Natural killer cell treated with Interleukin-12 subunit alpha and Interleukin-12 subunit beta and Interleukin-15 and Interleukin-18, amount 100 ng/mL, for 72 hours (primary cell): ENCODE measurements at places on chromosomes 1 and 21. TPM values are rescaled to one million over a fixed set of nuclear protein-coding genes. Genes with fewer than 3 reads are reported as not detected.

DNA sequence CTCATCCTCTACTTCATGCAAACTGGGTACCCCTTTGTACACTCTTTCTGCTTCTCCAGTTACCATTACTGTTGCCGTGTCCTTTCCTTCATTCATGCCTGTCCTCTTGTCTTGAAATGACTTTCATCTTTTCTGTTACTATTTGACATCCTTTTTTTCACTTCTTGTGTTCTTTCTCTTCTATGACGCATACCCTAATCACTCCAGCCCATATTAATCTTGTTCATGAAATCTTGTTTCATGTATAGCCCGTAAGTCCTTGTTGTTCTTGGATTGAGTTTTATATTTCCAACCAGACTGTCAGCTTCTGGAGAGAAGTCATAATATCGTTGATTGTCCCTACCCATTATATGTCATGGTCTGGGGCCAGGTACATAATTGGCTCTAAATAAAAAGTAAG lies 126.1 kb downstream of the NOS1AP start:
- peaks cover 13% of the 10 kb centered on the region for H3K27me3 ChIP-seq
- H3K4me3 ChIP-seq, result no peak overlapping the region
- H3K4me1 ChIP-seq, result no peaks in the 10 kb centered on the region
- no peak overlapping the region for H3K27ac ChIP-seq

The TNNI3K gene
- not detected for total RNA-seq

DNA sequence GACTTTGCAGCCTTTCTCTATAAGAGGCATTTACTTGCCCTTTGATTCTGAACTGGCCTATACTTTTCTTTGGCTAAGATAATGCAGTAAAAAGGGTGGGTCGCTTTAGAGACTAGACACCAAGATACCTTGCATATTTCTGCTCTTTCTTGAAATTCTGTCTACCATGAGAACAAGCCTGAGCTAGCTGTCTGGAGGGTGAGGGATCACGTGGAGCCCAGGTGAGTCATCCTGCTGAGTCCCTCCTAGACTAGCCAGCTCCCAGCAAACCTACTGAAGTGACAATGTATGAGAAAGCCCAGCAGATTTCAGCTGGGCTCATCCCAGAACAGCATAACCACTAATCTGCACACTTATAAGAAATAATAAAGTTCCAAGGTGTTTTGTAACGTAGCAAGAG lies 408.0 kb upstream of the KAZN start:
- no peaks in the 10 kb centered on the region for H3K36me3 ChIP-seq
- H3K4me1 ChIP-seq, result no peaks in the 10 kb centered on the region
- DNase-seq, result no peak

DNA sequence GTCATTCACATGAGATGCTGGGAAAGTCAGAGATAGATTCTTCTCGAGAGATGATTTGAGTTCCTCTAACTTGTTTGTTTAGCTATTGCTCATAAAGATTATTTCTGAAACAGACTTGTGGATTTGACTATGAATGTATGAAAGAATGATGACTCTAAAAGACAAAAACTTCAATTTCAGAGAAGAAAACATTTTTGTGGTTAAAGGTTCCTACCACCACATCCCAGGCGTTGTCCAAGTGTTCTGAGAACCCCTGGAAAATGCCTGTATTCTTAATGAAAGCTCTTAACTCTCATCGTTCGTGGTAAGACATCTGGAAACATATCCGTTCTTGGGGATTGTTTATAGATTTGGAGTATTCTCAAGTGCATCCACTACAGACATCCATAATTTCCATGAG lies 228.7 kb downstream of the BARHL2 start:
- DNase-seq, result no peak
- H3K4me3 ChIP-seq, result no peak overlapping the region
- no peak overlapping the region for H3K27ac ChIP-seq
- H3K27me3 ChIP-seq, result peaks cover 7% of the 10 kb centered on the region

The BTBD19 gene
- total RNA-seq, result 6.4 TPM

DNA sequence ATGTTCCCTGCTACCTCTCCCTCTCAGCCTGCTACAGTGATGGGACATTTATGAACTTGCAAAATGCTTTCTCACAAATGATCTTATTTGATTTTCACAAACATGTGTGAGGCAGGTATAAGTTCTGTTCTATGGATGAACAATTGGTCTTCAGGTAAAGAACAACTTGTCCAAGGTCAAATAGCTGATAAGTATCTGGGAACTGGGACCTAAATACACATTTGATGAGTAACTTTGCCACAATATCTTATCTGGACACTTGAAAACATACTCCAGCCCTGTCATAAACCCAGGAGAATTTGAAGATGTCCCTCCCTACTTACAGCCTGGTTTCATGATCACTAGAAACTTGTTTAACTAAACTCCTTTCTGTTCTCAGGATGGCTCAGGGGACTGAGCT lies 23.0 kb downstream of the LRRN2 start:
- H3K36me3 ChIP-seq, result no peaks in the 10 kb centered on the region
- no peaks in the 10 kb centered on the region for H3K4me1 ChIP-seq
- H3K4me3 ChIP-seq, result no peak overlapping the region
- H3K27ac ChIP-seq, result no peak overlapping the region
- peaks cover 17% of the 10 kb centered on the region for H3K27me3 ChIP-seq
- no peak for DNase-seq

GRCh38 chr1:1162597-1163537 lies 10.8 kb upstream of the TTLL10 start:
- no peaks in the 10 kb centered on the region for H3K27me3 ChIP-seq
- no peak for DNase-seq
- peaks cover 5% of the 10 kb centered on the region for H3K4me1 ChIP-seq
- H3K36me3 ChIP-seq, result no peaks in the 10 kb centered on the region

DNA sequence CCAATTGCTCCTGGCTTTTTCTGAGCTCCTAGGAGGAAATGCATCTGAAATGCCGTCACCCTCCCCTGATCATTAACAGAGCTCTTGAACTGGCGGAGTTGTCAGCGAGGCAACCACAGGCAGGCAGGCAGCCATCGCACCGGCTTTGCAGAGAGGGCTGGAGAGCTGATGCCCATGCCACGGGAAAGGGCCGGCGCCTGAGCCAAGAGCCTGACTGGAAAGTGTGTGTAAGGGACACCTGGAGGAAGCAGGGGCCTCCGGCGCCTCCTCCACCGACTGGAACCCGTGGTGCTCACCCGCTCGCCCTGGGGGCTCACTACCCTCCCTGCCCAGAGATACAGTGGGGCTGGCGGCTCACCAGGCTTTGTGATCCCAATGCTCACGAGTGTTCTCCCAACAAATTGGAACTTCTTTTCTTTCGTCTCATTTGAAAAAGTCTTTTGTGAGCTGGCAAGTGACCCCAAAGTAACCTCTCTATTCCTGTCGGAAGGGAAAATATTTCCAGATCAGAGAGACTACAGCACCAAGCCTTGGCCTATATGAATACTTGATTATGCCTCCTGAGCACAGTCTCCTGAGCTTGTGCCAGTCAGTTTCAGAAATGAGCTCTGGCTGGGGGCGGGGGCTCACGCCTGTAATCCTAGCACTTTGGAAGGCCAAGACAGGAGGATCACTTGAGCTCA lies 97.7 kb upstream of the SLC25A33 start:
- no peak for DNase-seq
- peaks cover 2% of the 10 kb centered on the region for H3K4me1 ChIP-seq
- peaks cover 28% of the 10 kb centered on the region for H3K27me3 ChIP-seq
- no peak overlapping the region for H3K4me3 ChIP-seq

The ANGPTL1 gene
- not detected for total RNA-seq

The CD1D gene
- total RNA-seq, result not detected

The SLC9C2 gene
- total RNA-seq, result not detected

- no peaks in the 10 kb centered on the region for H3K27me3 ChIP-seq
- no peaks in the 10 kb centered on the region for H3K4me1 ChIP-seq
- no peak for DNase-seq
- H3K36me3 ChIP-seq, result peaks cover 13% of the 10 kb centered on the region
Observed at GRCh38 chr1:206447792-206448191, 22.5 kb upstream of the IKBKE start.

- peak overlapping the region; percentile 59 for H3K27ac ChIP-seq
- peaks cover 26% of the 10 kb centered on the region for H3K4me1 ChIP-seq
- H3K36me3 ChIP-seq, result peaks cover 8% of the 10 kb centered on the region
Observed at GRCh38 chr1:48470950-48471690, 884 bp downstream of the SPATA6 start.

The MTARC1 gene
- 0.17 TPM for total RNA-seq

DNA sequence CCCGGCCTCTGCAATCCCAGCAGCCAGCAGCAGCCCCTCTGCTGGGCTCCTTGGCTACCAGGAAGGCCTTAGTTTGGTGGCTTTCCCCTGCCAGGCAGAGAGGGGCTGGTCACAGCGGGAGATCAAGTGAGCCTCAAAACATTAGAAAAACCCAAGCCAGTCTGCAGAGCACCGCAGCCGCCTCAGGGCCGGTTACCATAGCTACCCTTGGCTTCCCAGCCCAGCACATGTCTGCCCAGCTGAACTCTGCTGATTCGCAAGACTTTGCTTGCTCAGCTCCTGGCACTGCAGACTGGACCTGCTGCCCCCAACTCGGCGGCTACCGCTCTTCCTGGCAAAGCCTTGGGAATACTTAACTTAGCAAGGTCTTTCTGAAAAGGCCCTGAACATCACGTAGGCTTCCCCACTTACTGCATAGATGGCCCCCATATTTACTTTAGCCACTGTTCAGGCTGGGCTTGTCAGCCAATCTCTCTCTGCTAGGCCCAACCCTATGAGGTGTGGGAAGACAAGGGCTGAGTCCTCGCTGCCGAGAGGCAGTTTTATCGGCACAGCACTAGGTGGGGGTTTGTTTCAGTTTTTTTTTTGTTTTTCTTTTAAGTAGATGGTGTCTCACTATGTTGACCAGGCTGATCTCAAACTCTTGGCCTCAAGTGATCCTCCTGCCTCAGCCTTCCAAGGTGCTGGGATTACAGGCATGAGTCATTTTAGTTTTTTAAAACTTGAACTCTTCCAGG lies 28.6 kb upstream of the PLEKHG5 start:
- H3K36me3 ChIP-seq, result peaks cover 5% of the 10 kb centered on the region
- no peak overlapping the region for H3K27ac ChIP-seq
- H3K4me1 ChIP-seq, result no peaks in the 10 kb centered on the region
- DNase-seq, result no peak
- no peak overlapping the region for H3K4me3 ChIP-seq

DNA sequence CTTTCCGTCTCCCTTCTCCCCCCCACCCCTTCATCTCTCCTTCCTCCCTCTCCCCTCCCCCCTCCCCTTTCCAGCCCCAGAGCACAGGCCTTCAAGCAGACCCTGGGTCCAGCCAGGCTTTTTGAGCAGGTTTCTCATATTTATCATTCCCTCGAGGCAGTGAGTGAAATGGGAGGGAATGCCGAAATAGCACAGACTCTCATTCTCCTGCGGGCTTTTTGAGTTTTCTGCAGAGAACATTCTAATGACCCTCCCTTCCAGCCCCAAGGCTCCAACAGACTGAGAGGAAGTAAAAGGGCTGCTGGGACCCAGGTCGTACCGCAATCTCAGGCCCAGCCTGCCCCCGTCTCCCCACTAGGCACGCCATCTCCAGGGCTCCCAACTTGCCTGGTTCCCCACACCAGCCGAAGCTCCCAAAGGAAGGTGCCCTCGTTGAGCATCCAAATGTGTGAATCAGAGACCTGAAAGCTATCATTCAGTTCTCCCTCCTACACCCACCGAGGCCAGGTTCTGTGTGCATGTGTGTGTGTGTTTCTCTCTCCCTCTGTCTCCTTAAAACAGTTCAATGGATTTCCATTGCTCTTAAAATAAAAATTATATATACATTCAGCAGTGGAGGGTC lies 22.3 kb downstream of the ACTA1 start:
- no peaks in the 10 kb centered on the region for H3K36me3 ChIP-seq
- no peak overlapping the region for H3K4me3 ChIP-seq
- H3K27ac ChIP-seq, result no peak overlapping the region

GRCh38 chr1:48701445-48701844 lies 75.2 kb downstream of the BEND5 start:
- DNase-seq, result no peak
- peaks cover 23% of the 10 kb centered on the region for H3K27me3 ChIP-seq
- no peak overlapping the region for H3K27ac ChIP-seq
- no peaks in the 10 kb centered on the region for H3K36me3 ChIP-seq
- no peak overlapping the region for H3K4me3 ChIP-seq
- H3K4me1 ChIP-seq, result no peaks in the 10 kb centered on the region

GRCh38 chr1:95584315-95584714 lies 350.3 kb downstream of the RWDD3 start:
- DNase-seq, result no peak
- H3K4me1 ChIP-seq, result no peaks in the 10 kb centered on the region

- H3K36me3 ChIP-seq, result no peaks in the 10 kb centered on the region
- H3K27ac ChIP-seq, result peak overlapping the region; percentile 74
- no peaks in the 10 kb centered on the region for H3K27me3 ChIP-seq
Observed at GRCh38 chr1:15882665-15883064, 35.2 kb downstream of the SPEN start.

DNA sequence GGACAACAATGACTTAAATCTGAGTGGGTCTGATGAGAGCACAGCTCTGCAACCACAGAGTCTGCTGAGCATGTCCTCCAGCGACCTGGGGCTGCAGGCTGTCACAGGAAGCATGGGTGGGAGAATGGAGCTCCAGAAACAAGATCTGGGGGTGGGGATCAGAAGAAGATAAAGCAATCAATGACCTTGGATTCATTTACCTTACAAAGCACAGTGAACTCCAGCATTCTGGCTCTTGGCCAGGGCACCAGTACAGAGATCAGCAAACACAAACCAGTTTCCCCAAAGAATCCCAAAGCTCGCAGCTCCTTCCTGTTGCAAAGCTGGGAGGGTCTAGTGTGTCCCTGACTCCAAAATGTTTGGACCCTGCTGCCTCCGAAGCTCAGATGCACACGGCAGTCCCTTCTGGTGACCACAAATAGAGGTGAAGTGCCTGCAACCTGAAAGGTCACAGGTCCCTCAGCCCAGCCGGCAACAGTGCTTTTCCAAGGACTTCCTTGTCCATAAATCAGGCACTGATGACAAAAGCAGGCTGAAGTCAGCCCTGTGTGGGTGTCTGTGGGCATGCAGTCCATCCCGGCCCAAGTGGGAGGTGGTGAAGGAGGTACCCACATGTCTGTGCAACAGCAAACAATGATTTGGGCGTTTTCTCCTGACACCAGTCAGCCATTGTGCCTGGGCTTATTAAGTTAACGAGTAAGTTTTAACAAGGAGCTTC lies 76.1 kb downstream of the SH3BGR start:
- H3K36me3 ChIP-seq, result no peaks in the 10 kb centered on the region
- no peak overlapping the region for H3K4me3 ChIP-seq
- peaks cover 14% of the 10 kb centered on the region for H3K27me3 ChIP-seq

DNA sequence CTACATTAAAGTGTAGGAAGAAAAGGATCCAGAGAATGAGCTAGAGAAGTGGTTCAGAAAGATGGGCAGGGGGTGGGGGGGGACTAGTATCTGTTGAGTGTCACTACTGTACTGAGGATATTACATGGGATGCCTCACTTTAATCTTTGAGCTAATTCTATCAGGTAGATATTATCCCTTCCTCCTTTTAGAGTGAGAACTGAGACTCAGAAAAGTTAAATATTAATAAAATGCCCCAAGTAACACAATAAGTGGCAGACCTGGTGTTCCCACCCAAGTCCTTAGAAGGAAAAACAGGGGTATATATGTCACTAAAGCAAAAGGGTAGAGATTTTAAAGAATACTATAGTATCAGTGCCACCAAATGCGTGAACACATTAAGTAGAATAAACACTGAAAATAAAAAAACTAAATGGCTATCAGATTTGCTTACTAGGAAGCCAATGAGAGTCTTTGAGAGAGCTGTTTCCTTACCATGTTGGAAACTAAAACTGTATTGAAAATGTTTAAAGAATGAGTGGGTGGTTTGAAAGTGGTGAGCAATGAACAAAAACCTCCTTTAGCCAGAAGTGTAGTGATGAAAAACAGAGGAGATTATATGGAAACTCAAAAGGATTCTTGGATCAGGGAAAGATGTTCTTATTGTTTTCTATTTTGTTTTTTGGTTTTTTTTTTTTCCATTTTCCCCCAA lies 230.8 kb downstream of the BARHL2 start:
- no peak overlapping the region for H3K4me3 ChIP-seq
- no peaks in the 10 kb centered on the region for H3K4me1 ChIP-seq
- H3K27ac ChIP-seq, result no peak overlapping the region
- H3K27me3 ChIP-seq, result no peaks in the 10 kb centered on the region
- DNase-seq, result no peak
